ENCODE measurements at places on chromosomes 7 and 10. TPM values are rescaled to one million over a fixed set of nuclear protein-coding genes. Genes with fewer than 3 reads are reported as not detected.

The TRPV5 gene
- total RNA-seq, result not detected

The MOGAT3 gene
- not detected for total RNA-seq

The COA1 gene
- total RNA-seq, result 40.4 TPM

The ZNF479 gene
- total RNA-seq, result not detected

The RSPH10B2 gene
- not detected for total RNA-seq

The PLCE1 gene
- under 0.01 TPM for total RNA-seq

The OGDHL gene
- 1.2 TPM for total RNA-seq

The SPDYE6 gene
- not detected for total RNA-seq

The BZW2 gene
- total RNA-seq, result 103 TPM

The ZMIZ1 gene
- 15.2 TPM for total RNA-seq

The MKX gene
- not detected for total RNA-seq

The PAX4 gene
- total RNA-seq, result not detected

The TMEM213 gene
- total RNA-seq, result not detected

The PCDH15 gene
- total RNA-seq, result not detected

All from hair follicular keratinocyte (primary cell).